ENCODE measurements at places on chromosomes 1 and 21. TPM values are rescaled to one million over a fixed set of nuclear protein-coding genes. Genes with fewer than 3 reads are reported as not detected.

TFF3 gene
- not detected for total RNA-seq

MAGI3 gene
- 25.4 TPM for total RNA-seq

TATDN3 gene
- total RNA-seq, result 8.4 TPM

KISS1 gene
- total RNA-seq, result 190 TPM

CADM3 gene
- total RNA-seq, result not detected

CDK18 gene
- not detected for total RNA-seq

AADACL4 gene
- total RNA-seq, result not detected

MYOM3 gene
- 0.03 TPM for total RNA-seq

SLFNL1 gene
- total RNA-seq, result 0.03 TPM

DNA sequence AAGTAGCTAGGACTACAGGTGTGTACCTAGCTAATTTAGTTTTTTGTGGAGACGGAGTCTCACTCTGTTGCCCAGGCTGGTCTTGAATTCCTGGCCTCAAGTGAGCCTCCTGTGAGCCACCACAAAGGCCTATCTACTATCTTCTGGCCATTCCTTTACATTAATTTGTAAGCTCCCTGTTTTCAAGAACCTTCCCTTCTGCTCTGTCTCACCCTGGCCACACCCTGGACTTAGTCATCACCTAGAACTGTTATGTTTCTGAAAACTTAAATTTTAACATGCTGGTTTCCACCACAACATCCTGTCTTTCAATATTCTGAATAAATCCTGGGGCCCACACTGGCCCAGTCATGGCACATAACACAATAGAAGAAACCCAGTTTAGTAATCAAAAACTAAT is 4.9 kb upstream of the B4GALT3 start:
- peak; percentile 22 for DNase-seq

DNA sequence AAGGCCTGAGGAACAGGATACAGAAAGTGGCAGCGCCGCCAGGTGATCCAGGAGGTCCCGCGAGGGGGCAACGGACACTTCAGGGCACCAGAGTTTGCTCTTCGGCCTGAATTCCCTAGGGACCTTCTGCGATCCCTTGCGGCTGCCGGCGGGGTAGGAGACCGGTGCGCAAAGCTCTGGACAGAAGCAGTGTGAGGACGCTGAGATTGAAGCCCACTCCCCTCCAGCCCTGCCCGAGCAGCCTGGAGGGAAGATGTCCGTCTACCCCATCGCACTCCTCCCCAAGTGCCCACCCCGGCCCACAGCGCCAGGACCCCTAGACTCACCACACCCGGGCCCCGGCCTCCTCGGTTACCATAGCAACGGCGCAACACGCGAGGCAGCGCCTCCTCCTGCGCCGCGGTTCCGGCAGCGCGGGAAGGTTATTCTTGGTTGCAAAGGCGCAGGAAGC is at the start of gene ANKRD45:
Gene ANKRD45 (minus strand): TSS at position 361 of the 451 bp plus-strand sequence. CDS start 10,433 bp downstream, outside the sequence.
- DNase-seq, result no peak

DNA sequence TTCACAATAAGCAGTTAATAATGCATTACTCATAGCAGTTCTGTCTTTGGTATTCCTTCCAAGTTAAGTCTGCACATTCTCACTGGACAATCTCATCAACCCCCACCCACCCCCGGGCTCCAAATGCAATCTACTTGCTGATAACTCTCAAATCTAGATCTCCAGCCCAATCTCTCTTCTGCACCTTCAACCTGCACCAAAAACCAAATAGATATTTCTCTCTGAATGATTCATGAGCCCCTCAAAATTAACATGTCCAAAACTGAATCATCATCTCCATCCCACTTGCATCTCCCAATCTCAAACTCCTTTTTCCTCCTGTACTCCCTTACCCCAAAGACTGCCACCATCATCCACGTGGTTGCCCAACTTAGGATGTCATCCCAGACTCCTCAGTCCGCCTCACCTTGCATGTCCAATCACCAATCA is 2.7 kb downstream of the DOCK7 start:
- no peak for DNase-seq

DNA sequence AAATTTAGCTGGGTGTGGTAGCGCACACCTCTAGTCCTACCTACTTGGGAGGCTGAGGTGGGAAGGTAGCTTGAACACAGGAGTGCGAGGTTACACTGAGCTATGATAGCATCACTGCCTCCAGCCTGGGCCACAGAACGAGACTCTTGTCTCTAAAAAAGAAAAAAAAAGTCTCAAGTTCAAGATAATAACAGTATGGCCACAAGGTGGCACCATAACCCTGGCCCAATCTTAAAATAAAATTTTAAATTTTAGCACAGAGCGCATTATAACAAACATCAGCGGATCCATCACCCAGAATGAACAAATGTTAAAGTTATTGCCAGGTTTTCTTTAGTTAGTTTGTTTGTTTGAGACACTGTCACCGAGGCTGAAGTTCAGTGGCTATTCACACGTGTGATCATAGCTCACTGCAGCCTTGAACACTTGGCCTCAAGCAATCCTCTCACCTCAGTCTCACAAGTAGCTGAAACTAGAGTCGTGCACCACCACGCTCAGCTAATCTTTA is 2.9 kb upstream of the HTR6 start:
- DNase-seq, result no peak

GRCh38 chr1:5707566-5708345 is 284.5 kb downstream of the NPHP4 start:
- DNase-seq, result no peak

- no peak for DNase-seq
These were observed 7.6 kb downstream of the GNB1 start for GRCh38 chr1:1883092-1883873.

DNA sequence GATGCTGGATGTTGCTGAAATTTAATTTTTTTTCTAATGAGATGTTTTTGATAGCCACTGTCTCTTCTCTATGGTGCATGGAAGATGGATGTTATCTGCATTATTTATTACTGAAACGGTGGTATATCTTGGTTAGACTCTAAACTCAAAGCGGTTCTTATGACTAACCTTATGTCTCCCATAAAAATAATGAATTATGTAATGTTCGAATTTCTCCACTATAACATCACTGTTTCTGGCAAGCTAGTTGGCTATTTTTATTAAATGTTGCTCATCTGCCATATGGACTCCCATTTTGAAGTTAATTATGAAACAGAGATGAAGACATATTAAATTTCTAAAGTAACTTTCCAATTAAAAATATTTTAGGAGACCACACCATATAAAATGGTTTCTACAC is 808.6 kb upstream of the ADGRL4 start:
- DNase-seq, result no peak

DNA sequence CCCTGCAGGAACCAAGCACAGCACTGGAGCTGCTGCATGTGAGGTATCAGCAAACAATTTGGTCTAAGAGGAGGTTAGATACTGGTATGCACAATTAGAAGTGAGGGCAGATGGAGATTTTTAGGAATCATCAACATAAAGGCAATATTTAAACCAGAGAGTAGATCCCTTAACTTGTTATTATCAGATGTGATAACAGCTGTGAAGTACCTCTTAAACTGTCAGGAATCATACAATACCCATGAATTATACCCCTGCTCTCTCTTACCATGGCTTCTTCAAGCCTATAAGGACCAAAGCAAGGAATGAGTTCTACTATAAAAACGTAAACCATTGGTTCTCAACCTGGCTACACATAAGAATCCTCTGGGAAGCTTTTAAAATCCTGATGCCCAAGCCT is 3.9 kb downstream of the BCAR3 start:
- DNase-seq, result no peak

GRCh38 chr21:28592205-28592865 is 400.3 kb downstream of the LTN1 start:
- DNase-seq, result no peak

DNA sequence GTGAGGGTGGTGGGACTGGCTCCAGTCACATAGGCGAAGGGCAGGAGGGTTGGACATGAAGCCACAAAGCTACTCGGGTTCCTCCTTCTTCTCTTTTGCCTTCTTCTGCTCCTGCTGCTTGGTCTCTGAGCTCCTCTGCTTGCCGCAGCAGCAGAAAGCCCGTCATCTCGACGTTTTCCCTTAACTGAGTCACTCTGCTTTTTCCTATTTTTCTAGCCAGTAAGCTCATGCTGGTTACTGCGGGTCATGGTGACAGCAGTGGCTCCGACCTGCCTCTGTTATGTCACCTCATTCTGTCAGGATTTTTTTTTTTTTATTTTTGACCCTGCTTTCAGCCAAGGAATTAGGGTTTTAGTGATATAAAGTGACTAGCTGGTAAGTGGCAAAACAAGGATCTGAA is 2.6 kb upstream of the FMOD start:
- no peak for DNase-seq

DNA sequence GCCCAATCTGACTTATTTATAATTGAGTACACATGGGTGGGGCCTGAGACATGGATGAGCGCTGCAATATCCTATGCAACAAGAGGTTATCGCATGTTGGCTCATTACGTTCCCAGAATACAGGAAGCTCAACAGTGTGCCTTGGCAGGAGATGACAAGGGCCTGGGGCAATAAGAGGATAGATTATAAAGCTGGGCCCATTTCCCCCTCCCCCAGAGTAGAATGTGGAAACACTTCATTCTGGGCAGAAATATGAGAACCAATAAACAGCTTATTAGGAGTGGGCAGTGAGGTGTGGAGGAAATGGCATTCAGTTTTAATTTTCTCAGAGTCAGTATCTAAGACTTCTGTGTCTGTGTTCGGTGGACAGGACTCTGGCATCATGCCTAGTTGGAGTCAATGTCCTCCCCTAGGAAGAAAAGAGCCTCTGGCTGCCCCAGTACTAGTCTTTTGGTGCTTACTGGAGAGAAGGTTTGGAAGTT is 92.8 kb downstream of the PIK3R3 start:
- no peak for DNase-seq
